GM12892 (cell line): ENCODE measurements at places on chromosomes 6 and 20.

- no peak for DNase-seq
These were observed 422.9 kb upstream of the AGPAT4 start for GRCh38 chr6:161696801-161697200.

DNA sequence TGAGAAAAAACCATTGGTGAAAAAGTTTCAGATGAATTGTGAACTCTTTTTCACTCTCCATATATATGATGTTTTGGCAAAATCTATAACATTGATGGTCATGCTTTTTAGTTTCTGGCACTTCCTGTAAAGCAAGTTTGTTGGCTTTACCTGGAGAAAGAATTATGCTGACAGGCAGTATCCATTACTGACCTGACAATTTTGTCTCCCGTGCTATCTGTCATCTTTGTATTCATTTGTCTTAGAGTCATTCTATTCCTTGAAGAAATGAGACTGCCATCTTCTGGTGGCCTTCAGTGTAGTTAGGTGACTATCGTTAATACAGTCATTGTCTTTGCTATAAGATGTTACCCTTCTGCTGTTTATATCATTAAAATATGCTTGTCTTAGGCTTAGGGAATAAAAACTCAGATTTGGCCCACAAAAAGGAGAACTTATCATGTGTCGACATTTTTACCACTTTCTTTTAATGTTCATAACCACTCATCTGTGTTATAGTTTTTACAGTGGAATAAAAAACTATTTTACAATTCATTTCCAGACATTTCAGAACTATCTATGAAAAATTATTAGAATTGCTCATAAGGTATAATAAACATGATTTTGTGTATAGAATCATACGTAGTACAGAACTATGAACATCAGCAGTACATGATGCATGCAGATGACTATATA lies 707.0 kb downstream of the EPM2A start:
- no peak for DNase-seq

- no peak for DNase-seq
These were observed 5.7 kb downstream of the SOD2 start for GRCh38 chr6:159687341-159687740.

- no peak for DNase-seq
These were observed 16.8 kb downstream of the SCML4 start for GRCh38 chr6:107807196-107807811.

GRCh38 chr6:135675026-135675425 lies 176.5 kb upstream of the PDE7B start:
- no peak for DNase-seq

DNA sequence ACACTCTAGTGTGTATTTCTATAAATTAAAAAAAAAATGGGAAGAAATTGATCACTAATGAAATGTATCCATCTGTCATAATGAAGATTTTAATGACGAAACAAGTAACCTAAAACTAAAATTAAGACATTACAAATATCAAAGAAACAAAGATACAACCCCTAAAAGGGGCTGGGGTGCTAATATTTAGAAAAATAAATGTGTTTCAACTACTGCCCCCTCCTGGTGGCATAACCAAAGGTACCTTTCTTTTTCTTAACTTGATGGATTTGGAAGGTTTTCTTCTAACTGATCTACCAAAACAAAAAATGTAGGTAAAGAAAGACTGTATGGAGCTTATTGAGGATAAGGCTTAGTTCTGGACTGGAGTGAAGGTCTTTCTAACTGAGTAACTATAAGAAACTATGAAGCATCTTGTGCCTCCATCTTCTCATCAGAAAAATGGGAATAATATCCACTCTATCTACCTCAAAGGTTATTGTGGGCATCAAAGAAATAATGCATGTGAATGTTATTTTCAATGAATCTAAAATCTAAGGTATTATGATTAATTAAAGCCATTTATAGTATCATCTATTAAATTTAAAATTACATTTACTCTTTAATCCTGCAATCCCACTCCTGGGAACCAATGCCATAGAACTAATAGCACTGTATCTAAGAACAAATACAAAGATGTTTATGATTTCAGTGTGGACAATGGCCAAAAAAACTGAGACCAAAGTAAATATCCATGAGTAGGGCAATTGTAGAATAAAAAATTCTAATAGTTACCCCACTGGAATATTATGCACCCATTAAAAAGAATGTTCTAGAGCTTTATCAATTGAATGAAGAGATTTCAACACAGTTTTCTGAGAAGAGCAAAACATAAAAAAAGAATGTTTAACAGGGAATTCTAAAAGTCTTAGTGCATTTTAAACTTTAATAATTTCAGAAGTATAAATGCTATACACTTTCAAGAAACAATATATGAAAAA lies 117.2 kb downstream of the BACH2 start:
- DNase-seq, result no peak

GRCh38 chr20:4956200-4956810 lies 45.0 kb downstream of the SLC23A2 start:
- no peak for DNase-seq

DNA sequence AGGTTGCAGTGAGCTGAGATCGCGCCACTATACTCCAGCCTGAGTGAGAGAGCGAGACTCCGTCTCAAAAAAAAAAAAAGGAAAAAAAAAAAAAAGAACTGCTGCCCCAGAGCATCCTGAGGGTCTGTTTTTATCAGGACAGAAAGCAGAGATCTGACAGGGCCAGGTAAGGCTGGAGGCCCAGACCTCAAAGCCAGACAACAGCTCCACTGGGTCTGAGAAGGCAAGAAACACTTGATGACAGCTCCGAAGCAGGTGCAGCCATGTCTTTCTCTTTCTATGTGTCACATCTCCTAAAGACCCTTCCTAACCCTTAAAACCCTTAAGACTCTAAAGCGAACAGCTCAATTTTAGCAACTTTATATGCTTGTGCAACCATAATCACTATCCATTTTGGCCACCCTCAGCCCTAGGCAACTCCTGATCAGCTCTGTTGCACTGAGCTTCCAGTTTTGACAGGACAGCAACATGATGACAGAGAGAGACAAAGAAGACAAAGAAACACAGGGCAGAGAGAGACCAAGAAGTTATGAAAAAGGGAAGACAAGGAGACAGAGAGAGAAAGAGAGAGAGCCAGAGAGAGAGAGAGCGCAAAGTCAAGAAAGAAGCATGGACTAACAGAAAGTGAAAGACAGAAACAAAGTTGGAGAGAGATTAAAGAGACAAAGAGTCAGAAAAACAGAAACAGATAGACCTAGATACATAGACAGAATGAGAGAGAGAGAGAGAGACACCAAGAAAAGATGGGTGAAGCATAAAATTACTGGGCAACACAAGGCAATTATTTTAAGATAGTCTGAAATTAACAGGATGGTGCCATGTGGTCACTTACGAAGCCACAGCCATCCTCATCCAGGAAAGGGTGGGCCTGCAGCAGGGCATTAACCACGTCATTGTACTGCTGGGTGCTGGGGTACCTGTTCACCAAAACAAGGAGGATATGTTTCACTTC lies 39.2 kb downstream of the SAMD3 start:
- DNase-seq, result no peak

- no peak for DNase-seq
These were observed 34.9 kb upstream of the ALDH8A1 start for GRCh38 chr6:134984821-134985220.

- no peak for DNase-seq
These were observed 560.7 kb upstream of the NOX3 start for GRCh38 chr6:156016186-156016976.

- no peak for DNase-seq
These were observed 930.6 kb downstream of the KIF16B start for GRCh38 chr20:15642676-15643075.
